WTC11 (cell line): ENCODE measurements at places on chromosomes 6 and 20.

DNA sequence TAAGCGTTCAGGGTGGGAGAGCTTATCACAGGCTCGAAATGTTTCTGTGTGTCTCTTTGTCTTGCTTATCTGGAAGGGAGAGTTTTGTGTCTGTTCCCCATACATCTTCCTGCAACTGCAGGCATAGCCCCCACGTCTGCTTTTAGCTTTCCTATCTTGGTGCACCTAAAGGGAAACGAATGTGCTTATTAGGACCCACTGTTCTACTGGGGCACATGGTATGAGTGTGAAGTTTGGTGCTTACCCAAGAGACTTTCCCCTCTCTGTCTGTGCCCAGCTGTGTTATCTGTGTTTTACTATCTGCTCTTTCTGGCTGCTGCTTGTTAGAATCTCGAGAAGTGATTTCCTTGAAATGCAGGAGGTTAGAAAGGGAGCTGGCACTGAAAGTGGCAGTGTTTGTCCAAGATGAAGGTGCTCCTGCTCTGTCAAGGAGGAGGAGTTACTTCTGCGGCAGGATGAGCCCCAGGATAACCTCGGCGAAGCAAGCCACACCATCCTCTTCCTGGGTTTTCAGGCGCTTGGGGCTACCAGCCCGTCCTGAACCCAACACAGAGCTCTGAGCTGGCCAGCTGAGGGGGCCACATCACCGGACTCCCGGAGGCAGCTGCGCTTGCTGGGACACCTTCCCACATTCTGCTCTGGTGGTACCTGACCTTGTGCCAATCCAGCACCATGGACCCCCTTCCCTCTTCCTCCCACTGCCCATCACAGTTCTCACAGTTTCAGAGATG, 23.4 kb downstream of the DYNLT1 start:
- no peak overlapping the region for H3K4me3 ChIP-seq
- H3K4me1 ChIP-seq, result 0 out of 2 replicates have a peak, but pooled peaks cover 5% of the 10 kb centered on the region
- peaks cover 57% of the 10 kb centered on the region for H3K36me3 ChIP-seq
- H3K27ac ChIP-seq, result no peak overlapping the region
- DNase-seq, result no peak
- H3K27me3 ChIP-seq, result no peaks in the 10 kb centered on the region

DNA sequence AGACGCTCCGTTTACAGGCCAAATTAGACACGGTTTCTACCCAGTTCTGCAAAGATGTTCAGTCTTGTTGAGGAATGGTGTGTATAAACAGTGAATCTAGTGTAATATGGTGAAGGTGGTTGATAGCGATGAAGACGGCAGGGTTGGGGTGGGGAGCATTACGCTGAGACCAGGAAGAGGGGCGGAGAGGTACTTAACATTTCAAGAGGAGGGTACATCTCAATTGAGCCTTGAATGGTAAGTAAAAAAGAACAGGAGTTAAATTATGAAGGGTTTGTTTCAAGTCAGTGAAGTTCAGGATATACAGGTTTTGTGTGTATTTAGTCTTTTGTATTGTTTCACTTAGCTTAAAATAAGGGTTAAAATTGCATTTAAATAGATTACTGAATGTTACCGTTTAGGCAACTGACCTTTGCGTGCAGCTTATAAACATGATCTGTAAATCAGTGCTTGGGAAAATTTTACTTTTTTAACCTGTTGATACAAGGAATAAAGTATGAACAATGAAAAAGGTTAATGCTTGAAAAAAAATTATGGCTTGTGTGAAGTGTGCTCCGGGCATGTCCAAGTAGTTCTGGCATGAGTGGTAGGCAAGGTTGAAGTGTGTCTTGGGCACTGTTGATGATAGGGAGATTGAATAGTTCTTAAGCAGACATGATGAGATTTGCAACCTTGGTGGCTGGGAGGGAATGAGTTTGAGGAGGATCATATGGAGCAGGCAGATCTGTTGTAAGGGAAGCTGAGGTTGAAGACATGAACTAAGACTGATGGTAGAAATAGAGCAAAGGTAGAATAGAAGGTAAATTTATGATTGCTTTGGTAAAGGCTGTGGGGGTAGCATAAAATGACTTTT, 842 bp downstream of the POLR1C start:
- H3K4me3 ChIP-seq, result no peak overlapping the region
- no peaks in the 10 kb centered on the region for H3K27me3 ChIP-seq
- no peak overlapping the region for H3K27ac ChIP-seq
- H3K36me3 ChIP-seq, result peaks cover 42% of the 10 kb centered on the region
- H3K4me1 ChIP-seq, result peaks cover 13% of the 10 kb centered on the region

GRCh38 chr6:72588155-72588554, 33.7 kb upstream of the KCNQ5 start:
- DNase-seq, result no peak
- no peaks in the 10 kb centered on the region for H3K36me3 ChIP-seq
- no peaks in the 10 kb centered on the region for H3K4me1 ChIP-seq
- no peak overlapping the region for H3K4me3 ChIP-seq

DNA sequence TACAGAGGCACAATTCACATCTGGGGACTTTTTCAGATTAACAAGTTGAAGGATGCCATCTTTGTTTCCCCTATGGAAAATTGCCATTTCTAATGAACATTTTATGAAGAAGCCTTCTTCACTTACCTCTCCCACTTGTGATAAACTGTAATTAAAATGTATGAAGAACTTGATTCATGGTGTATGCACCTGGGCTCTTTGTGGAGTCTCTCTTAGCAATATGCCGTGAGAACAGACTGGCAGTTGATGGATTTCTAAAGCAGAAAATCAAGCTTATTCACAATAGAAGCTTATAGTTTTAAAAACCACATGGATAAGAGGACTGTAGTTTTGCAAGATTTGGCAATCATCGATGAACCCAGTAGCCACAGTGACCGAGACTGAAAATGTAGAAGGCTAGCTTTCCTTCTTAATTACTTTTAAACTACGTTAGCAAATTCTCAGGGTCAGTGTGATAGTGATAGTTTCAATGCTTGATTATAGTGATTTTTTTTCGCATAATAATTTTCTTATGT, 270.6 kb downstream of the PRL start:
- peak overlapping the region; percentile 44 for H3K4me3 ChIP-seq
- H3K27me3 ChIP-seq, result no peaks in the 10 kb centered on the region
- H3K27ac ChIP-seq, result peak overlapping the region; percentile 99
- H3K36me3 ChIP-seq, result no peaks in the 10 kb centered on the region; the same call in 1 of the 2 replicates
- DNase-seq, result no peak

- DNase-seq, result no peak
- H3K4me3 ChIP-seq, result no peak overlapping the region
- no peak overlapping the region; the same call in 1 of the 2 replicates for H3K27ac ChIP-seq
- peaks cover 3% of the 10 kb centered on the region; the same call in 1 of the 2 replicates for H3K27me3 ChIP-seq
- H3K4me1 ChIP-seq, result peaks cover 41% of the 10 kb centered on the region
Measured at GRCh38 chr20:1633535-1633934, 13.7 kb upstream of the SIRPB1 start.

DNA sequence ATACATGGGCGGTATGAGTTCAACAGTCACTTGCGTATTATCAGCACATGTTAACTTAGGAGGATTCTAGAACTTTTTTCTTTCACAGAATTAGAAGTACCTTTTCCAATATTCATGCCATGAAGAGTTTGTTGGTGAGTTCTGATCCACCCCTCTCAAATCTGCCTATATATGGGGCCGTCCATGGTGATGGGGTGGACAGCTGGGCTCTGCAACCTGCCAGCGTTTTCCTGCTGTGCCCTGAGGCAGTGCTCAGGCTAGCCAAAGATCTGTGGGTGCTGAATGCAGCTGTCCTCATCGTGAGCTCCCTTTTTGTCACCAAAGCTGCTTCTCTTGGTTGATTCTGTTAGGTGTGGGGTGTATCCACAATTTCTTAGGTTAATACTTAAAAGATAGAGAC, 88.7 kb downstream of the THBS2 start:
- H3K36me3 ChIP-seq, result 0 out of 2 replicates have a peak, but pooled peaks cover 4% of the 10 kb centered on the region
- no peak for DNase-seq
- no peak overlapping the region for H3K27ac ChIP-seq
- no peaks in the 10 kb centered on the region for H3K4me1 ChIP-seq
- no peaks in the 10 kb centered on the region for H3K27me3 ChIP-seq

GRCh38 chr20:58868795-58869194, 16.3 kb downstream of the GNAS start:
- no peak for DNase-seq
- no peak overlapping the region for H3K27ac ChIP-seq
- peaks cover 26% of the 10 kb centered on the region for H3K4me1 ChIP-seq
- no peak overlapping the region for H3K4me3 ChIP-seq
- H3K36me3 ChIP-seq, result peaks cover 10% of the 10 kb centered on the region
